ENCODE measurements at places on chromosomes 1 and 21. TPM values are rescaled to one million over a fixed set of nuclear protein-coding genes. Genes with fewer than 3 reads are reported as not detected.

DNA sequence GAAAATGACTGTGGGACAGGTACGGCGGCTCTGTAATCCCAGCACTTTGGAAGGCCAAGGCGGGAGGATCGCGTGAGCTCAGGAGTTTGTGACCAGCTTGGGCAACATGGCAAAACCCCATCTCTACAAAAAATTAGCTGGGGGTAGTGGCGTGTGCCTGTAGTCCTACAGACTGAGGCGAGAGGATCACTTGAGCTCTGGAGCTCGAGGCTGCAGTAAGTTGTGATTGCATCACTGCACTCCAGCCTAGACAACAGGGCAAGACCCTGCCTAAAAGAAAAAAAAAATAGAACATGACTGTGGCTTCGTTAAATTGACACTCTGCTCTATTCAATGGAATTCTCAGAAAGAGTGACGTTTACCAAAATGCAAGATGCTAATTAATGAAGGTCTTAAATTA, 3.9 kb upstream of the DBT start:
- no peak for DNase-seq

DNA sequence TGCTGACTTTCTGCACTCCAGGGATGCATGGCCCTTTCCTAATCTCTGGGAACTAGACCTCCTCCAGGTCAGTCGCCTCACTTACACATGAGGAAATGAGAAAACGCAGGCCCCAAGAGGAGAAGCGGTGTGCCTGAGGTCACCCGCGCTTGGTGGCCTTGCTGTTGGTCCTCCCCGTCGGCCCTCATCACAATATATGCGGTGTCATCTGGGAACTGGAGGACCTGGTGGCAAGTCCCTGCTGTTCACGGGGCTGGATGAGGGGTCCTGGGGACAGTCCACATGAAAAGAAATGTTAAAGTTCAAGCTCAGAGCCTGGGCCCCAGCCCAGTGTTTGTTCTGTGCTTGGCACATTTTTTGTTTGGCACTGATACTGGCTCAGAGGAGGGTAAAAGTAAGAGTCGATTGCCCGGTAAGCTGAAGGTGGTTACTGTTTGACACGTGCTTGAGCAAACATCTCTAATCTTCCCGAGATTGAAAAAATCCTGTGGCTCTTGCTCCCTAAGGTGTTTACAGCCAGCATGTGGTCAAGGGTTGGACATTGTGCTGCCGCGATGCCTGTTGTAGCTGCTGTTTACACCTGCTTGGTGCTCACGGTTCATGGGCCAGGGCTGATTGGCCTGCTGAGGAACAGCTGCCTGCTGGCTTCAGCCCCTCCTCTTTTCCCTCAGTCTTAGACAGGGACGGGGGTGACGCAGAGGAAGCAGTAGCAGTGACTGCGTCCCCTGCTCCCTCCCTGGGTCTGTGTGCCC, 5.2 kb downstream of the COQ8A start:
- peak; percentile 78 for DNase-seq

GRCh38 chr1:107264561-107264960, 123.7 kb downstream of the NTNG1 start:
- no peak for DNase-seq

DNA sequence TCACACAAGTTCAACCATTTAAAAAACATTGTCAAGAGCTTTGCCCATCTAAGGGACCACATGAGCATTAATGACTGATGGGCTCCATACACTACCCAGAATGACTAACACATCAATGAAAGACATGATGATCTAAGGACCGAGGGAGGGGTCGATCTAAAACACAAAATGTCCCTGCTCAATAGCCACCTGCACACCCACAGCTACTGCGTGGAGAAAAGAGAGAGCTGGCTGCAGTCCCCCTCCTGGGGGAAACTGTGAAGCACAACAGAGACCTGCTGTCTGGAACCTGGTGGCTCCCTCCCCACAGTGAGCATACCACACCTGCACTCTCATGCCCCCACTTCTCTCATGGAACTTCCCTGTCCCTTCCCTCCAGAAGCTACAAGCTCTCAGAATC, 130.1 kb upstream of the ERG start:
- DNase-seq: no peak

DNA sequence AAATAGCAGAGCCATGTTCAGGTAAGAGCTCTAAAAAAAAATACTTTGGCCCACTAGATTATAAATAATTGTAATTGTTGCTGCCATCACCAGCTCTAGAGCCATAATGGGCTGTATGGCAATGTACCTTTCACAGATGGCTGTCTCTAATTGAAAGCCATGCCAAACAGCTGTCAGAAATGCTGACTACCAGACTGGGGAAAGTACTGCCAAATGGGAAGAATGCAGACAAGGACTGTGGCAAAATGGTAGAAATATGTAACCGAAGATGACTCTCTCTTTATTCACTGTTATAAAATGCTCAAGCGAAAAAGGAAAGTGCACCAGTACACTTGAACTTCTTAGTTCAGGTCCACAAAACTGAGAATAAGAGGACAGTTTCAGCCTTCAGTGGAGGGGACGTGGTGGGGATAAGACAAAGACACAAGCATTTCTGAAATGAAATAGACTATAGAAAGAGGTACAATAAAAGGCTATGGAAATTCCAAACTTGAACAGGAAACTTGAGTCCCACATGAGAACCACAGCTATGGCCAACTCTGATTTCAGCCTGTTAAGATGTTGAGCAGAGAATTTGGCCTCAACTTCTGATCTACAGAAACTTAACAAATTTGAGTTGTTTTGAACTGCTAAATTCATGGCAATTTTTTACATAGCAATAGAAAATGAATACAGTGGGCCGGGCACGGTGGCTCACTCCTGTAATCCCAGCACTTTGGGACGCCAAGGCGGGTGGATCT, 46.5 kb upstream of the LPGAT1 start:
- DNase-seq: no peak

DNA sequence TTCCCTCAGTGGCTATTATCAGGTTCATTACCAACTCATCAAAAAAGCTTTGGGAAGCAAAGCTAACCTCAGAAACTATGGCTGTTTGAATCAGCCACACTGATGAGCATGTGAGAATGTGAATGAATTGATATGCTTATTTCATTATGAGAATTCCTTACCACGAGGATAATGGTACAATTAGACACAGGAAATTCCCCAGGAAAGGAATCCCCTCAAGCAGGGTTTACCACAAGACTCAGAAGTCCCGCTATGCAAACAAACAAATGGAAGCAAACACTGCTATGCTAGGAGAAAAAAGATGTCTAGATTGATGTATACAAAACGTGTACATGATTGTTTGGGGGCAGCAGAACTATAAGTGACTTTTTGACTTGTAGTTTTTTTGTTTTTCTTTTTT, 205.0 kb downstream of the HMCN1 start:
- no peak for DNase-seq

DNA sequence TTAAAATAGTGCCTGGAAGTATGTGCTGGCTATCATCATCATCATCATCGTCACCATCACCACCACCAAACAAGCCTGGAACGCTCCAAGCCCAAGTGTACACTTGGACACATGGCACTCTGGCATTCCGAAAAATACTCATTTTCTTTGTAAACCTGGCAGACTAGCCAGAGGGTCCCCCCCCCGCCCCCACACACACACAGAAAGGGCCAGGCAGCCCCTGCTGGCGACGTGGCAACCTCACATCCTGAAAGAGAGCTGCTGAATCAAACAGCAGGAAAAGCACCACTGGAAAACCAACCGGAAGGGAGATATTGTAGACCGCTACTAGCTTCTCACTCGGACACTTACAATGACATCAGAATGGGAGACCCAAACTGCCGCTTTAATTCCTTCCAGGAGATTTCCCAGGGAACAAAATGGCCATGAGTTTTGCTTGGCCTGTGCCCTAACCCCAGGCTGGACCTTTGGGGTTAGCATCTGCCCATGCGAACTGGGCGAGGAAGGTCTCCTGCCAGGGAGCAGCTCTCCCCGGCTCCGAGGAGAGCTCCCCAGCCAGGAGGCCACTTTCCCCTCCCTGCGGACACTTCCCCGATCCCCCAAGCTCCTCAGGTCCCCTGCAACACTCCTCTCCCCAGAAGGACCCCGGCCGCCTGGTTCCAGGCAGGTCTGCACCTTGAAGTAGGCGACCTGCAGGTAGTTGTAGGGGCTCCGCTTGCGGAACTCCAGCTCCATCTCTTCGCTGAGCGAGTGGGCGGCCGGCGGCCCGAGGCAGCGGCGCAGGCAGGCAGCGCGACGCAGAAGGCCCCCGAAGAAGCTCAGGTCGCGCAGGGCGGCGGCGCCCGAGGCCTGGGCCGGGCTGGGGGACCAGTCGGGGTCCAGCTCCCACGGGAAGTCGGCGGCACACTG, 742 bp downstream of the P3H1 start:
- DNase-seq: peak; percentile 72

DNA sequence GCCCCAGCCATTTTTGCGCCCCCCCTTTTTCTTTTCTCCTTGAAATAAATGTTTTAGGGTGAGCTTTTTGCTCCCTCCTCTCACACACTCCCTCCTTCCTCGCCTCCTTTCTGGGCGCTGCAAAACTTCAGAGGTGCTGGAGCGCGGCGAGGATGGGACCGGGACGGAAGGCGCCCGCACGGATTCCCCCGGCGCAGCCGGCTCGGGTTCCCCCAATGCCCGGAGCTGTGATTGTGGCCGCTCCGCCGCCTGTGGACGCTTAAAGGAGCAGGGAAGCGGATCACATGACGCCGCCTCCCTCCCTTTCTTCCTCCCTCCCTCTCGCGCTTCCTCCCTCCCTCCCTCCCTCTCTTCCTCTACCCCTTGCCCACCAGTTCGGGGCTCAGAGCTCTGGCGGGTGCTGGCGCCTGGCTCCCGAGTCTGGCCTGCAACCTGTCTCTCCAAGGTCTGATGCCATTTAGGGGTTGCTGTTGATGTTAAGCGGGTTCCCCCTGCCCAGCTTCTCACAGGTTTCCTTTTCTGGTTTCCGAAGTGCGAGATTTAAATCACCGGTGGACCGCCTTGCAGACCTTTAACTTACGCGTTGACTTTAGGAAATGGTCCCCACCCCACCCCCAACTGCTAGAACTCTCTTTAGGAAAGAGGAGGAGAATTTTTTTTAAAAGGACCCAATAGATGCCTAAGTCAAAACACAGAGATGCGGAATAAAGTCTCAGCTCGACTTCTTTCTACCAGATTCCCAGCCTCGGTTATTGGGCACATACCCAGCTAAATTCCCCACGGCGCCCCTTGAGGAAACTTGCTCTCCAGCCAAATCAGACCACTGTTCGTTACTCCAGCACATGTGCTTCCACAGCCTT, at the start of gene WLS:
Gene WLS, minus strand, starts transcription at position 235 of the 860 bp plus-strand sequence. Its CDS starts 224 bp downstream, at position 11.
- DNase-seq: peak; percentile 84

DNA sequence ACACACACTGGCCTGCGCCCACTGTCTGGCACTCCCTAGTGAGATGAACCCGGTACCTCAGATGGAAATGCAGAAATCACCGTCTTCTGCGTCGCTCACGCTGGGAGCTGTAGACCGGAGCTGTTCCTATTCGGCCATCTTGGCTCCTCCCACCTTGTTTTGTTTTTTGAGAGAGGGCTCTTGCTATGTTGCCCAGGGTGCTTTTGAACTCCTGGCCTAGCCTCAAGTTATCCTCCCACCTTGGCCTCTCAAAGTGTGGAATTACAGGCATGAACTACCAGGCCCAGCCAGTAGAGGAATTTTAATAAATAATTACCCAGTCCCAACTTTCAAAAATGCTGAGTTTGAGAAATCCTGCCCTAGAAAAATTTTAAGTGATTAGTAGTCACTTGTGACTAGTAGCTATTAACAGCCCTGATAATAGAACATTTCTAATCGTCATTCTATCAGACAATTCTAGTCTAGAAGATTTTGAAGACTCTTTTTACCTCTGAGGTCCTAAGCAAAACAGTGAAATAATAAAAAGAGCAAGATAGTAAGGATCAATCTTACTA, 30.9 kb upstream of the SLC35D1 start:
- DNase-seq: no peak

- DNase-seq: no peak
These were observed 132.4 kb downstream of the SDCCAG8 start for GRCh38 chr1:243388276-243388675.

DNA sequence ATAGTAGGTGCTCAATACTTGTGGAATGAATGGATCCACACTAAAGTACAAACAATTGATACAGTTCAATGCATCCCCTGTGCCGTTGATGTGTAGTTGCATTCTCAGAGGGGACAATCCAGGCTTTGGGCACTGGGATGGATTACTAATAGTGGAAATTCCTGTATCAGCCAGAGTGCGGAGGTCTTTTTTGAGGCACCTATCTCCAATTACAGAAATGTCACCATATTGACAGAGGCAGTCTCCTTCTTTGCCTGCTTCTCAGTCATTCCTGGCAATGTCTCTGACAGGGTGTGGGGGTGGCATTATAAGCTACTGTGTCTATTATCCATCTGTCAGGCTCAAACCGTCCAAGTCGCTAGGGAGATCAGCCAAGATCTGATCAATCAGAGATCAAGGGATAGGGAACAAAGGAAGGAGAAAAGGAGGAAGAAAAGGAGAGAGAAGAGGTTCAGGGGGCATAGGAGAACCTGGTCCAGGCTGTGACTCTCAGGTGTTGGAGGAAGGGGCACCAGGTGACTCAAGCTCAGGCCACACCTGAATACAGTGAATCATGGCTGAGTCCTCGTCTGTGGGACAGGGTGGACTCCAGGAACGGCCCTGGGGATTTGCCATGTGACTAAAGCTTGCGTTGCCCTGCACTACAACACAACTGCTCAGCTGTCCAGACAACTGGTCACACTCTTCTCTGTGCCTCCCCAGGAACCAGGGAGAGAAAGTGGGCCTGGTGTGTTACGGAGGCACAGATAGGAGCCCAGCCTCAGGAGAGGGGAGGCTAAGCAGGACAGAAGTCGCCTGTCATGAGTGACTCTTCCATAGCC, 3.4 kb upstream of the LAMB3 start:
- no peak for DNase-seq

GRCh38 chr1:89640440-89640839, 7.5 kb downstream of the LRRC8C start:
- DNase-seq: no peak

DNA sequence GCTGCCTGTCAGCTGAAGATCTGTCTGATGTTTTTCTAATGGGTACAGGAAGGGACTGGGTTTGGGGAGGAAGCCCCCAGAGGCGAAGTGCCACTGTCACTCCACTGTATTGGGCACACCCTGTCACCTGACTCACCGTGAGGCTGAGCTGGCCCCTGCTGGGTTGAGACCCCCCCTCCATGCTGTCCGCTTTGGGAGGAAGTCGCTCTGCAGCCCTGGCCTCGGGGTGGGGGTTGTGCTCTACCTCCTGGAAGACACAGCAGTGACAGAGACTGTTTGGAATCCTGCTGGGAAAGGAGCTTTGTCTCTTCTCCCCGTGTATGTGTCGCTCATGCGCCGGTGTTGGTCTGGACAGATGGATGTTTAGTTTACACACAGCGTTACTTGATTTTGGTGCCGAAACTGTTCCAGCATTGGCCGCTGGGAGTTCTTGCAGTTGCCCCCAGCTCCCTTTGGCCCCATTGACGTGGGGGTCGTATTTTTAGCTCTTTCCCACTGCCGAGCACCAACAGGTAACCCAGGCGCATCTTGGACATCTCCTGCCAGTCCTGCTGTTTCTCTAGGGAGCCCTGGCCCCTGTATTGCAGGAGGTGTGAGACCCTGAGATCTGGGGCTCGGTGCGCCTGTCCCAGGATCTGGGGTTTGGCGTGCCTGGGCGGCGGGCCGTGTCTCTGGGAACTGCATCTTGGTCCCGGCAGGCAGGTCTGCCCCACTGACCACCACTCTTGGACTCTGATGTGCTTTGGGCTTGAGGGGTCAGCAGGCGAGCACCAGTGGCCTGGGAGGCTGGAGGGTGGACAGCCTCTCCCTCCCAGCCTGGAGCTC, 30.3 kb downstream of the SLX9 start:
- DNase-seq: no peak

- DNase-seq: peak; percentile 76
These were observed 64.1 kb downstream of the TMCO4 start for GRCh38 chr1:19735440-19736127.

Gene ATP1A1
- 122 TPM for total RNA-seq

Gene CYP2J2
- total RNA-seq: 71.3 TPM

Gene CLDN17
- total RNA-seq: not detected

Data from right lobe of liver (tissue), 6 donors.